ENCODE measurements at places on chromosomes 3 and 15. TPM values are rescaled to one million over a fixed set of nuclear protein-coding genes. Genes with fewer than 3 reads are reported as not detected.

DNA sequence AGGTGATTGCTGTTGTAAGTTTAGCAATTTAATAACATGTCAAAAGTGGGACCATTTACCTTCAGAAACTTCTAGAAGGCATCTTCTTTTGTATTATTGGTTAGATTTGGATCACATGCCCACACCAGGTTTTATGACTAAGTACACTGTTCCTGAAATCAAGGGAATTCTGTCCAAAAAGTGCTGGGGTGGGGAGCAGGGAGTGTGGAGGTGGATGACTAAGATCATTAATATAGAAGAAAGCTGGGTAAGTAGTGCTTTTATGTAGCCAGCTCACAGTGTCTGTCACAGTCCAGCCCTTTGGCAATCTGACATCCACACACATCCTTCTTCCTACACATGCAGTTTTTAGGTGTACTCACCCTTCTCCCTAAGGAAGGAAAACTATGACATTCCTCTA, 120.0 kb downstream of the TMCO5A start:
- no peak for ATAC-seq

GRCh38 chr15:61171209-61171608, 57.9 kb downstream of the RORA start:
- no peak for ATAC-seq

DNA sequence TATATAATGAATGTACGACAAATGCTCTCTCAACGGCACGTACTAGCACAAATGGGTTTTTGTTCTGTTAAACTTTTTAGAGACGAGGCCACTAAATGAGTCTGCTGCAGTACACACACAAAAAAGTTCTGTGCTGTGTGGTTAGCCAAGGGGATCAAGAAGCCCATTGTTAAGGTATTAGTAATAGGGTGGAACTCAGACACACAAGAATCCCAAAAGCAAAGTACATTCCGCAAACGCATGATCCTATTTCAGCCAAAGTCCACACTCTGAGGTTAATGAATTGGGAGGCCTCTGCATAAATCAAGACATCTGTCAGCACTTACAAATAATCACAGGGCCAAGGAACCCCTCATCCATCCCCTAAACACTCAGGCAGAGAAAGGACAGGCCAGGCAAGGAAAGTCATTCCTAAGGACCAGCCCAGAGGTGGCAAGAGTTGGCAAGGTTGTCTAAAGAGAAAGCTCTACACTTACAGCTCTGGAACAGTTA, 12.1 kb downstream of the OSBPL10 start:
- no peak for ATAC-seq

DNA sequence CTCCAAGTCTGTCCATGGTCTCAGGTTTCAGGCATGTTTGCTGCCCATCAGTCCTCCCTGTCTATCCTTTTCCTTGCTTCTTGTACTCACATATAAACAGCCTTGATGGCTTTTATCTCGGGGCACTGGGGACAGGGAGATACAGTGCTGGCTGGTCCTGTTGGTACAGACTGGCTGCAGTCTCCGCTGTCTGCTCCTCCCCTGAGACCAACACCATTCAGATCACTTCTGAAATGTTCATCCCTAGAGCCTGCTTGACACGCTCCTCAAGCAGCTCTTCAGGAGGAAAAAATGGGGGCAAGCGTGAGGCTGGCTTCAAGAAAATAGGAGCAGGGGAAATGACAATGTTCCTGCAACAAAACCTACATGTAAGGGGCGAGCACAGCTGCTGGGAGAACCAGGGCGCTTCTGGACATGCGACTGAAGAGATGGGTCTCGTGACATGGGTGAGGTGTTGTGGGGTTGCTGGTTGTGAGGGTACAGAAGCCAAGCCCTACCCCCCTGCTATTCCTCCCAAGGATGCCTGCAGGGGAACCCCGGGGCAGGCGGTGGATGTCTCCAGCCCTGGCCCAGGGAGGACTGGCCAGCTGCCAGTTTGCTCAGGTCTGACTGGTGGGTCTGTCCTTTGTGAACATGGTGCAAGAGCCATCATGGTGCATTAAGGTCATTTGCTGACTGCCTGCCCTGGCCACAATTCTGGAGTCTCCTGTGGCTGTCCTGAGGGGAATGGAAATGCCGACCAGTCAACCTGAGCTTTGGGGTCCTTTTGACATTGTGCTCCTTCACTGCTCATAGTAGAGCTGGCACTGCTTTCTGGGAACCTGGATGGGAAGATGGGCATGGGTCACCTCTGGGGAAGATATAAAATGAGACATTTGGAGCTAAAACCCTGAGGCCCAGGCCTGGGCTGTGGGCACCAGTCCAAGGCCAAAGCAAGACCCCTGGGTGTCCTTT, 40.1 kb downstream of the KY start:
- no peak for ATAC-seq

DNA sequence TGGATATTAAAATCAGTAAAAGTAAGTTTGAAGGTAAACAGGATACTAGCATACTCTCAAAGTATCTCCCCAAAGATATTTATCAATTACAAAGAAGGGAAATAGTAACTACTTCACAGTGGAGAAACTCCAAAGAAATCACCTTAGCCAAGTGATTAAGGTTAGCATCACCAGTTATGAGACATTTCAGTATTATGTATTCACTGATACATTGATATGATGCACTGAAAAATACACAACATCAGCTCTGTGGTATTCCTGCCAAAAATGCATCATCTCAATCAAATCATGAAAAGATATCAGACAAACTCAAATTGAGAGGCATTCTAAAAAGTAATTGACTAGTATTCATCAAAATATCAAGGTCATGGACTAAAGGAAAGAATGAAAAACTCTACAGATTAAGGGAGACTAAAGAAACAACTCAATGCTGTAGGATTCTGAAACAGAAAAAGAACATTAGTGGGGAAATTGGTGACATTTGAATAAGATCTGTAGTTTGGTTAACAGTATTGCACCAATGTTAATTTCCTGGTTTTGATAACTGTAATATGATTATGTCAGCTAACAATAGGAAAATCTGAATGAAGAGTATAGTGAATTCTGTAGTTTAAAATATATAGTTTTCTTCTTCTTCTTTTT, 215.4 kb downstream of the UACA start:
- peak; percentile 90 for ATAC-seq

DNA sequence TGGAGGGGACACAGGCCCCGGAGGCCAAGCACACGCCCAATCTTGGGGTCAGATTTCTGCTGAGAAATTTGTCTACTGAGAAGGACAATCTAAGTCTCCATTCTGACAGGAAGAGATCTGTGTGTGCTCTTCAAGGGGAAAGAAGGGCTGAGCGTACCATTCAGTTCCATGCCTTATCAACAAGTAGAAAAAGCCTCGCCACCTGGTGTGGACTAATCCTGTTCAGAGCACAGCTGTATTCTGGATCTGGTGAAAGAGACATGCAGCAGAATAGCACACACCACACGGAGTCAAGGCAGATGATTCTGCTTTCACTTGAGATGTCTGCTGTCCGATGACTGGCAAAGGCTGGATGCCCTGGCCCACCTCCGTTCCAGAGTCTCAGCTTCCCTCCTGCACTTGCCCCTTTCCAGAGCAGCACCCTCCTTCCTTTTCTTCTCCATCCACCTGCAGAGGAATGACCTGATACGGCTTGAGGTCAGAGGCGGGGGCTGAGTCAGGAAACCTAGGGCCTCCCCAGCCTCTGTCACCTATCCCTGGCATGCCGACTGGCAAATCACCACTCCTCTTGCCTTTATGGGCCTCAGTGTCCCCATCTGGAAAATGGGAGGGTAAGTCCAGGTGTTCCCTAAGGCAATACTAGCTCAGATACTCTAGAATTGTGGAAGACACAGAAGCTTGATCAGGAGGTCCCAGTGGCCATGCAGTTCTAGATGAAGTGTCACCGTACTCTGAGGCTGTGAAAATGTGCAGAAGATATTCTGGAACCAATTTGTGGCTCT, 36.9 kb upstream of the CTSH start:
- ATAC-seq: no peak

- ATAC-seq: no peak
Observed at GRCh38 chr15:94002041-94002440, 229.3 kb upstream of the MCTP2 start.

DNA sequence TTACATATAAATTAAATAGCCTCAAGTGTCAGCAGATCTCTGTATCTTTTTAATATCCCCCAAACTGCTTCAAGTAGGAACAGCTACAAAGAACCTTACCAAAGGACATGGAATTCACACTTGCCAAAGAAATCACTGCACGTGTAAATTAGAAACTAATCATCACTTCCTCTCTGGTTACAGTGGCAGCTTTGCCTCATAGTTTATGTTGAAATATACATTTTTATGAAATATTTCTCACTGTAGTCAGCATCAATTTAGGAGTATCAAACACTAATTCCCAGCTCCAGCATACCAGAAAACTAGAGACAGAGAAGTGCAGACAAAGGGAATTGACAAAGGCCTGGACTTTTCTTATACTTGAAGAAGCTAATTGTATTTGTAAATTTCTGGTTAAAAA, 260.9 kb downstream of the TIGIT start:
- ATAC-seq: no peak

- no peak for ATAC-seq
Observed at GRCh38 chr15:60476713-60477112, 2.2 kb downstream of the ICE2 start.

- ATAC-seq: no peak
Observed at GRCh38 chr3:151351648-151352047, 22.3 kb upstream of the P2RY13 start.

Gene PLIN1
- total RNA-seq: 0.09 TPM

Gene ACTC1
- total RNA-seq: not detected

Gene DIPK2A
- total RNA-seq: 20.1 TPM

Gene CASR
- total RNA-seq: 0.82 TPM

Measured in activated T-helper 17 cell treated with anti-CD3 and anti-CD28 coated beads, Interleukin-2, amount 50 U/mL, for 72 hours (primary cell).